AG10803 (cell line): ENCODE measurements at places on chromosomes 1 and 21.

- DNase-seq, result peak; percentile 29
These were observed 652.9 kb upstream of the USP24 start for GRCh38 chr1:55868026-55868425.

DNA sequence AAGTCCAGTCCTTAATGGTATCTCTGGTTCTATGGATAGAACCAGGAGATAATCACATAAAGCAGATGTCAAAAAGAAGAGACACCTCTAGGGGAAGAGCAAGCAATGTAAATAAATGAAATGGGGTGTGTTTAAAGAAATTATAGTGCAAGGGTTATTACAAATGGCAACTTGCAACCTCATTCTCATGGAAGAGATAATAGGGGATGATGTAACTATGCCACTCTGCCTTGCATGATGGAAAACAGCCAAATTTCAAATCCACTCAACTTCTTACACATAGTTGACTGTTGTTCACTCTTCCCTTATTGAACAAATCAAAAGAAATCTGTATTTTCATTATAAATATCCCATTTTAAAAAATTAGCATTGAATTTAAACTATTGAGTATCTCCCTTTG is 274.0 kb upstream of the TMPRSS15 start:
- DNase-seq, result no peak

DNA sequence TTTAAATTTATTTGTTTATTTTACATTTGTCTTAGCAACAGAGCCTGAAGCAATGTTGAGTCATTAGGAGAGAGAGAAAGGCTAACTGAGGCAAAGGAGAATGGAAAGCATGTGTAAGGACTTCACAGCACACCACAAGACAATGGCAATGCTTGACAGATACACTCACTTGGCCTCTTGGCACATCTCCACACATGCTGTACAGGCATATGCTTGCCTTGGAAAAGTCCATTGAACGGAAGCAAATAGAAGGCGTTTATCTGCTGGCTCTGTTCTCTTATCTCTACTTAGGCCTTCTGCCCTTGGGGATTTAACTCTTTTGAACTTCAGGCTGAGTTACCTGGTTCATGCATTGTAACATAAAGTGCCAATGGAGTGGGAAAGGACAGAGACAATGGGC is 262.2 kb upstream of the POU3F1 start:
- DNase-seq, result peak; percentile 5

GRCh38 chr1:107871259-107871658 is 93.7 kb downstream of the VAV3 start:
- DNase-seq, result no peak

- DNase-seq, result peak; percentile 42
These were observed 25.5 kb downstream of the ROR1 start for GRCh38 chr1:63799307-63799706.

GRCh38 chr1:219130366-219130935 is 43.2 kb upstream of the LYPLAL1 start:
- DNase-seq, result no peak

DNA sequence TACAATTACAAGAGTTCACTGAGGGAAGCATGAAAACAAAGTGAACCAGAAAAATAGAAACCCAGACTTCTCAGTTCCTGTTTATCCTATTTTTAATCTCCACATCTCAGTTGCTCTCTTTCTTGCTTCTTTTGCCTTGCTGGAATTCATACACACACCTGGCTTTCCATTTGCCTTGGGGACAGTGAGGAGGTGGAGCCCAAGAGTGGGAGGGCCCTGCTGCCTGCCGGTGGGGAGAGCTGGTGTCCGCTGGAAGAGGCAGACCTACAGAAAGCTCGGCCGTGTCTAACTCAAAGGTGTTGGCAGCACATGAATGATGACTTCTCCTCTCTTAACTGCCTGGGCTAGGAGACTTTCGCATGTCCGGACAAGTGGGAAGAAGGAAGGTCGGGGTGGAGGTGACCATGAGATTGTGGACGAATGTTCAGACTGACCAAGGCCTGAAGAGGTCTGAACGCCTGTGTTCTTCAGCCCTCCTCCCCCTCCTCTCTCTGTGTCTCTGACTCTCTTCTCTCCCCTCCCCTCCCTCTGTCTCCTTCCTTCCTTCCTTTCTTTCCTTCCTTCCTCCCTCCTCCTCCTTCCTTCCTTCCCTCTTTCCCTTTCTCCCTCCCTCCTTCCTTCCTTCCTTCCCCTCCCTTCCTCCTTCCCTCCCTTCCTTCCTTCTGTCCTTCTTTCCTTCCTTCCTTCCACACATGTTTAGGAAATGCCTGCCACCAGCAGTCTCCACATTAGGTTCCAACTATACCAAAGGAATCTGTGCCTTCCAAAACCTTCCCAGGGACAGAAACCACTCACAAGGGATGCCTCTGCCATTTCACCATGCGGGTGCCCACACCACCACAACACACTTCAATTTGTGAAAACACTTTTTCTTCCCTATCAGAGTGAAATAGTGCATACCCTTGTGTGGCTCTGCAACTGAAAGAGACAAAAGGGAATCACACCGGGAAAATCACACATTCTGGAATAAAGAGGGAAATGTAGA is 157.3 kb upstream of the RUNX1 start:
- DNase-seq, result no peak

- no peak for DNase-seq
These were observed 25.1 kb upstream of the NGF start for GRCh38 chr1:115363171-115363570.

DNA sequence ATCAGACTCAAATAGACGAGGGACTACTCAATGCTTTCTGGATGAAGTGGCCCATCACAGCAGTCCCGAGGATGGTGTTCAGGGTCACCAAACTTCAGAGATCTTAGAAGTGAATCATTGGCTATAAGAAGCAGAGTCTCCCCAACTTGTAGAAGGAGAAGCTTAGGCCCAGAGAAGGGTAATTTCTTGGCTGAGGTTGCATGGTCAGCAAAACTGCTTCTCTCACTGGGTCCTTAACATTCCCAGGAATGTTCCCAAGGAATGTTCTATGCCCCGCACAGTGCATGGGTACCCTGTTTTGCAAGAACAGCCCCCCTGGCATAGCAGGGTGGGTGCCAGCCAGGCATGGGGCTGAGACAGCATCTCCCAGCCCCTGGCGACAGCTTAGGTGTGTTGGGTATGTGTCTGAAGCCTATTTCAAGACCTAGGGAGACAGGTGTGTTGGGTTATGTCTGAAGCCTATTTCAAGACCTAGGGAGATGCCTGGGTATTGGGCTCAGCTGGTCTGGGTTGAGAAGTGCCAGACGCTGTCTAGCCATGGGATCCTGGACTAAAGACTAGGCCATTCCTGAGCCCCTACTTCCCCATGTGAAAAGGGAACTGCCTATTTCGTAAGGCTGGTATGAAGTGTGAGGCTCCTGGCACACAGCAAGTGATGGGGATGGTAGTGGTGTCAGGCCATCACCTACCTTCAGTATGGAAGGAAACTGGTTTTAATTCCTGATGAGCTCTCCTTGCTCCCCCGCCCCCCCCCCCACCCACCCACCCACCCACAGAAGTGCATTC is 26.1 kb downstream of the PADI6 start:
- no peak for DNase-seq

DNA sequence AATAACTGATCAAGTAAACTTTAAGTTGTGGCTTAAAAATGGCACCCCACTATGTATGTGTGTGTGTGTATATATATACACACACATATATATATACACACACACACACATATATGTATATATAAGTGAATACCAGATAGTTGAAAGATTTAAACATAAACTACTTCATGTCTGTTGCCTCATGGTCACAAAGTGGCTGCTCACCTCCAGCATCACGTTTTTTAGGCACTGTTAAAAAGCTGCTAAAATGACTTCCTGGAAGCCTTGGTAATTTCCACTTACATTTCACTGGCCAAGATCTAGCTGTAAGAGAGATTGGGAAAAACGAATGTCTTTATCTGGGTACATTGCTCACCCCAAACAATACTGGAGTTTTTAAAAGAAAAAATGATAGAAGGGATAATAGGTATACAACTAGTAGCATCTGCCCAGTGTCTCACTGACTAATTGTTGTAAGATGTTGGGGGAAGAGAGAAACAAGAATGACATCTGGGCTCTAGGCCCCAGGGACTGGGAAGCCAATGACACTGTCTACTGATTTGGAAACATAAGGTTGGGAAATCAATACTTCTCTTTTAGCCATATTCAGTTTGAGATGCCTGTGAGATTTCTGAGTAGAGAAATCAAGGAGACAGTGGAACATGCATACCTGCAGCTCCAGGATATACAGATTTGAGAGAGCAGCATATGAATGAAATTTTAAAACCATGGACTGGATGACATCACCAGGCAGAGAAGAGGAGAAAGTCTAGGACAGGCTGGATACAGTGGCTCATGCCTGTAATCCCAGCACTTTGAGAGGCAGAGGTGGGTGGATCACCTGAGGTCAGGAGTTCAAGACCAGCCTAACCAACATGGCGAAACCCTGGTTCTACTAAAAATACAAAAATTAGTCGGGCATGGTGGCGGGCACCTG is 42.8 kb downstream of the CLDN14 start:
- peak; percentile 44 for DNase-seq

DNA sequence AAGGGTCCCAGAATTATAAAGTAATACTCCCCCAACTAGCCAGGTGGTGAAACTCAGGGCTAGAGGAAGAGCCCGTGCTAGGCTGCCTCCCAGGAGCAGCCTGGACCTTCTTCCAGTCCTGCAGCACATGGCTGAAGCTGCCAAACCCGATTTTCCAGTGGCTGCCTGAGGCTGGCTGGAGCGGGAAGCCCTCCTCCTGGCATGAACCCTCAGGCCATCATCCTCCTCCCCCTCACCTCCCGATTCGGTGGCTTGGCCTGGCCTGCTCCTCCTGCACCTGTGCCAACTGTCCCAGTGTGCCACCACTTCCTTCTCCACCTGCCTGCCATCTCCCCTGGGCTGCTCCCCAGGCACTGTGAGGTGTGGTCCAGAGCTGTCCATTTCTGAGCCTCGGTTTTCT is 3.0 kb upstream of the TSPAN1 start:
- no peak for DNase-seq

DNA sequence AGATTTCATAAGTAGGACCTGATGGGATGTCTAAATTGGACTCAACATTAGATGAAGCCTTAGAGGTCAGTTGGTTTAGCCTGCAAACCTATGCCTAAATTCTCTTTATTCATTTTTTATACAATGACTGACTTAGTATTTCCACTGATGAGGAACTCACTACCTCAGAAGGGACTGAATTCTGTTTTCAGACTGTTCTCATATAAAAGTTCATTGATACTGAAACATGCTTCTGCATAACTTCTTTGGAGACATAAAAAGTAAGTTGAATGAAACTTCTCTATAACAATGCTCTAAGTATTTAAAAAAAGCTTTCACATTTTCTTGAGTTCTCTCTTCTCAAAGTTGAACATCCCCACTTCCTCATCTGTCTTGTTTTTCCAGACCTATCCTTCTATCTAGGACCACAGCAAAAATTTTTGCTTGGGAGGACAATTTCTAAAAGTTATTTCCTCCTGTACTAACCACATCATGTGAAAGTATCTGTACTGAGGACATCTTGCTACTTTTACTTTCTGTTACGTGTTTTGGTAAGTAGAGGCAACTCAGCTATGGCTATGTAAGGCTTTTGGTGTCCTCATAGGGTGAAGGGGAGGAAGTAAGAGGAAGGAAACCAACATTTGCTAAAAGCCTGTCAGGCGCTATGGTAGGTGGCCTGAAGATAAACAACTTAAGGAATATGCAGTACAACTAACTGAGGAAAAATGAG is 64.1 kb downstream of the USP24 start:
- no peak for DNase-seq

DNA sequence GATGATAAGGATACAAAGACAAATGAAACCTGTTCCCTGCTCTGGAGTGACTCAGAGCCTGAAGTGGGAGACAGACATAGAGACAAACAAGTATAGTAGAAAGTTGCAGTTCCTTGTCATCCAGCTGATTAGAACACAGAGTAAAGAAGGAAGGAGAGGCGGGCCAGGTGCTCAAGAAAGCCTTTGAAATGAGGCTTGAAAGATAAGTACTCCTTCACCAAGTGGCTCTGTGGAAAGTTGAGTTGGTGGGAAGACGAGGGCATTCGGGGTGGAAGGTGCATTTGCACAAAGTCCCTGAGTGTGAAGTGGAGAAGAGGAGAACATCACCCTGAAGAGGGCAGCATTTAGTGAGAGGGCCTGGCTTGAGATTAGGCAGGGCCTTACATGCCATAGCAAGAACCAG is 17.0 kb downstream of the MARK1 start:
- peak; percentile 6 for DNase-seq

DNA sequence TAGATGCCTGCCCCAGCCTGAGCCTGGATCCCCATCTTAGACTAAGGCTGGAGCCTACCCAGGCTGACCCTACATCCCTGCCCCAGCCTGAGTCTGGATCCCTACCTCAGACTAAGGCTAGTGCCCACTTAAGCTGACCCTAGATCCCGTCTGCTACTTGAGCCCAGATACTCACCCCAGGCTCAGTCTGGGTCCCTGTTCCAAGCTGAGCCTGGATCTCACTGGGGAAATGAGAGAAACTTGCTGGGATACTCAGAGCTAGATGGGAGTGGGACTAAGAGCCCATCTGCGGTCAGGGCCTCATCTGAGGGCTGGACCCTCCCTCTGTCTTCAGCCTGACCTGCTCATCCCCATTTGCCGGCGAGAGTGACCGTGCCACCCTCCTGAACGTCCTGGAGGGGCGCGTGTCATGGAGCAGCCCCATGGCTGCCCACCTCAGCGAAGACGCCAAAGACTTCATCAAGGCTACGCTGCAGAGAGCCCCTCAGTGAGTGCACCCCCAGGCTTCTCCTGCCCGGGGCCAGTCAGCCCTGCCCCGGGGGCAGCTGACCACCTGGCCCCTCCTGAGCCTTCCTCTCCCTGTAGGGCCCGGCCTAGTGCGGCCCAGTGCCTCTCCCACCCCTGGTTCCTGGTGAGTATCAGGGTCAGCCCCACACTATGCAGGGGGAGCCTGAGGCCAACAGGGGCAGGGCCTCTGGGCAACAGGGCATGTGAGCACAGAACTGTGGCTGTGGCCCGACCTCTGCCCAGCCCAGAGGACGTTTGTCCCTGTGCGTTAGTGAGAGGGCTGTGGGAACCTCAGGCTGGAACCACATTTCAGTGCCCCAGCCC is 36.8 kb downstream of the TRIM11 start:
- DNase-seq, result no peak

GRCh38 chr21:34771512-34772028 is 102.8 kb downstream of the CLIC6 start:
- peak; percentile 65 for DNase-seq

DNA sequence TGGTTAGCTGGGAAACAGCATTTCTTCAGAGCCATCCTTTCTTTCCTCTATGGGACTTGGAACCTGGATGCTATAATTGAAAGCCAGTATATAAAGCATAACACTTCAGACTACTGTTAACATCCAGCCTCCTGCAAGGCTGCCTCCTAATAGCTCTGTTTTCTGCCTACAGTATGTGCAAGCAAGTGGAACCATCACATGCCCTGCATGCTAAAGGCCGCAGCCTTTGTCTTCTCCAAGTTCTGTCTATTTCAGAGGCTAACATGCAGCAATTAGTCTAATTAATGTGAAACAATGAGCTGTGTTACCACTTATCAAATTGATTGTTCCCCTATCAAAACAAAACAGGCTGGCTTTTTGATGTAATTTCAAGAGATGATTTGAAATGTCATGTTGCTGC is 82.7 kb upstream of the ESRRG start:
- no peak for DNase-seq
